ENCODE measurements at places on chromosomes 13 and 19. TPM values are rescaled to one million over a fixed set of nuclear protein-coding genes. Genes with fewer than 3 reads are reported as not detected.

GRCh38 chr19:42207767-42208271 is 9.7 kb downstream of the DEDD2 start:
- no peak for DNase-seq

- DNase-seq = no peak
These were observed 33.3 kb upstream of the SCEL start for GRCh38 chr13:77502104-77502720.

DNA sequence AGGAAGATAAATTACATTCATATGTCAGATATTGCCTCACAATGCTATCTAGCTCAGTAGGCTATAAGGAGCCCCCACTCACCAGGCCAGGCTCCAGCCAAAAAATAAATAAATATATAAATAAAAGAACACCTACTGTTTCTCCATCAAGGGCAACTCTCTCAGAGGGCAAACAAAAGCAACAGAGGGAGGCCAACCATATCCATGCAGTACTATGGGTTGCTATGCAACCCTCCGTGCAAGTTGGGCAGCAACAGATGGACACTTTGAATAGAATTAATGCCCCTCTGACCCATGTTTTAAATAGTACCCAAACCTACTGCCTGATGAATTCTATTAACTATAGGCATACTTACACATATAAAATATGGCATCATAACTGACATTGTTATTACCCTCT is 279.8 kb upstream of the EDNRB start:
- DNase-seq = no peak

DNA sequence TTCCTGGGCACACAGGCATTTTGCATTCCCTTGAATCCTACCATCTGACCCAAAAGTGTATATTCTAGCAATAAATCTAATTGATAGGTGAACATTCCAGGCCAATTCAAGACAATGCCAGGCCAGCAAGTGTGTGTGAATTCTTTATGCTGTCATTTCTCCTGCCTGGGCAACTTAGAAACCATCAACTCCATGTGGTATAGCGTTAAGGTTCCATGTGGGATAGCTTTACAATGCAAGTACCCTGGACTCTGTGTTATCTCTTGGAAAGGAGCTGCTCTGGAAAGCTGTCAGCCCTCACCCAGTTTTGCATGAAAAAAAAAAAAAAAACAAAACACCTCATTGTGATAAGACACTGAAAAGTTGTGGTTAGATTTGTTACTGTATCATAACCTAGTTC is 15.6 kb upstream of the FLT1 start:
- no peak for DNase-seq

- DNase-seq = no peak
These were observed 540.0 kb downstream of the LMO7 start for GRCh38 chr13:76175961-76176725.

The PKN1 gene
- 91.4 TPM for total RNA-seq

- no peak for DNase-seq
These were observed at the start of gene COX7A1 for GRCh38 chr19:36152352-36153091. Gene COX7A1, minus strand, starts transcription at chr19:36152447. Its CDS starts 40 bp downstream, at chr19:36152407.

- peak; percentile 79 for DNase-seq
These were observed 10.5 kb upstream of the TINCR start for GRCh38 chr19:5578097-5578846.

DNA sequence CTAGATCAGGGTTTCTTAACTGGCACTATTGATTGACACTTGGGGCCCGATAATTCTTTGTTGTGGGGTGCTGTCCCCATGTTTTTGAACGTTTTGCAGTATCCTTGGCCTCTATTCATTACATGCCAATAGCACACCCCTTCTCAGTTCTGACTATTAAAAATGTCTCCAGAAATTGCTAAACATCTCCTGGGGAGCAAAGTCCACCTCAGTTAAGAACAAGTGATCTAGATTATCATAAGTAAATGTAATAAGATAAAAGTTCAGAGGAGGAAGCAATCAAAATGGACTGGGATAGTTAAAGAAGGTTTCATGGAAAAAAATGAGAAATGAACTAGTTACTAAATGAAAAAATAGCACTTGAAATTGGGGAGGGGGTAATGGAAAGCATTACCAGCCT is 98.1 kb upstream of the MIR17HG start:
- no peak for DNase-seq

The ZNF8 gene
- total RNA-seq = 12.5 TPM
